Right atrium auricular region (tissue), 2 donors: ENCODE measurements at places on chromosomes 1 and 21. TPM values are rescaled to one million over a fixed set of nuclear protein-coding genes. Genes with fewer than 3 reads are reported as not detected.
A peak's percentile ranks its signal among the peaks of the same experiment; 100 is the strongest.

- no peak overlapping the region for H3K4me3 ChIP-seq
- no peaks in the 10 kb centered on the region for H3K4me1 ChIP-seq
- no peak for DNase-seq
- H3K27me3 ChIP-seq = no peaks in the 10 kb centered on the region
- H3K36me3 ChIP-seq = no peaks in the 10 kb centered on the region
- no peak overlapping the region for H3K27ac ChIP-seq
Measured at GRCh38 chr1:220410611-220411010, 117.3 kb upstream of the MARK1 start.

DNA sequence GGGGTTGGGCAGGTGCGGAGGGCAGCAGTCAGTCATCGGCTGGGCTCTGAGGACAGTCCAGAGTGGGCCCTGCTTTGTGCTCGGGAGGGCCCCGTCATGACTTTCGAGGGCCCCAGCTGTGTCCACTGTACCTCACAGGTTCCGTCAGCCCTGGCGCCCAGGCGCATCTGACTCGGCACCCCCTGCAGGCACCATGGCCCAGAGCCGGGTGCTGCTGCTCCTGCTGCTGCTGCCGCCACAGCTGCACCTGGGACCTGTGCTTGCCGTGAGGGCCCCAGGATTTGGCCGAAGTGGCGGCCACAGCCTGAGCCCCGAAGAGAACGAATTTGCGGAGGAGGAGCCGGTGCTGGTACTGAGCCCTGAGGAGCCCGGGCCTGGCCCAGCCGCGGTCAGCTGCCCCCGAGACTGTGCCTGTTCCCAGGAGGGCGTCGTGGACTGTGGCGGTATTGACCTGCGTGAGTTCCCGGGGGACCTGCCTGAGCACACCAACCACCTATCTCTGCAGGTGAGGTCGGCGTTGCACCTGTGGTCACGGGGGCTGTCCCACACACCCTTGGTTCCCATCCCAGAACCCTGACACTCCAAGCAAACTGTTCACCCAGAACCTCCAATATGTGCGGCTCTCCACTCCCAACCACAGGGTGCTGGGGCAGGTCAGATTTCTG is 7.8 kb downstream of the PODN start:
- no peaks in the 10 kb centered on the region for H3K4me1 ChIP-seq
- no peak overlapping the region for H3K4me3 ChIP-seq
- no peak overlapping the region for H3K27ac ChIP-seq
- peak; percentile 52 for DNase-seq

GRCh38 chr1:233172201-233172600 is 123.3 kb downstream of the PCNX2 start:
- no peaks in the 10 kb centered on the region for H3K36me3 ChIP-seq
- no peak overlapping the region for H3K4me3 ChIP-seq
- H3K4me1 ChIP-seq = no peaks in the 10 kb centered on the region

DNA sequence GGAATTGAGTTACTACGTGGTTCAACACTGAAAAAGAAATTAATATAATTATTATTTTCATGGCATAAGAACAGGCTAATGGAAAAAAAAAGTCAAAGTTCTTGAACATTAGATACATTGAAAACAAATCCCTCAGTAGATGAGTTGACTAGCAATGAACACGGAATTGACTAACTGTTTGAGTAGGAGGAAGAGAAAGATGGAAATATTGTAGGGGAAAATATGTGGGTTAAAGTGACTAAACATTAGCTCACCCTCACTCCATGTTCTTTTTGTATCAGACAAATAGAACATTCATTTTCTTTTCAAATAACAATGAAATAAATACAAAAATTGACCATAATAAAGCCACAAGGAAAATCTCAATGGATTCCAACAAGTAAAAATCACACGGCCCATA is 84.3 kb downstream of the KCNK2 start:
- H3K4me3 ChIP-seq = no peak overlapping the region
- H3K36me3 ChIP-seq = no peaks in the 10 kb centered on the region
- no peak for DNase-seq
- H3K27ac ChIP-seq = no peak overlapping the region
- H3K27me3 ChIP-seq = no peaks in the 10 kb centered on the region

- no peaks in the 10 kb centered on the region for H3K4me1 ChIP-seq
- no peak overlapping the region for H3K27ac ChIP-seq
- H3K4me3 ChIP-seq = no peak overlapping the region
- no peak for DNase-seq
- H3K36me3 ChIP-seq = peaks cover 7% of the 10 kb centered on the region
Measured at GRCh38 chr1:109598655-109599054, 20.8 kb downstream of the GNAT2 start.

DNA sequence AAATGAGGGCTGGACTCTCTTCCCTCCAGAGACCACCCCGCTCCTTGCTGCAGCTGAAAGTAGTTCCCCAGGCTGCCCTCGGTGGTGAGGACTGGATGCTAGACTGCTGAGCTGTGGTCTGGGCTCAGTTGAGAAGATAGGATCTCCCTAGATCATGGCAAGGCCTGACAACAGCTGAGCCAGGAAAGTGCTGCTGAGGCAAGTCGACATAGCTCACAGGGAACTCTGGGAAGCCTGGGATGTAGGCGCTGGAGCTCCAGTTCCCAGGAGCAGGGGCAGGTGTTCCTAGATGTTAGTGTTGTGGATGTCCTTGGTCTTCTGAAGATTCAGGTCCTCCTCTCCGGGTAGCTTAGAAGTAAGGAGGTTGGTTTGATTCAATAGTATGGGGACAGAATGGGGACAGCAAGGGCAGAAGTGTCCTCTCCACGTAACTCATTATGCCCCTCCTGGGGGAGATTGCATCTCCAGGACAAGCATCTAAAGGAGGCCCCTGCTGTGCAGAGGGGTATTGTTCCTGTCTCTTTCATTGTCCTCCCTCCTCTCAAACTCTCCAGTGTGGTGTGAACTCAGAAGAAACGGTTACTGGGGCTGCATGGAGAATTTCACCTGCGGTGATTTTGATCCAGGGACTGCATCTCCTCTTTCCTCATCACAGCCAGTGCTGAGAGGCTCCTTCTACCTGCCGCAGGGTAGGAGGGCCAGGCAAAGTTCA is 3.7 kb downstream of the CYB561D1 start:
- no peak for DNase-seq
- no peak overlapping the region for H3K27ac ChIP-seq
- no peaks in the 10 kb centered on the region for H3K27me3 ChIP-seq
- peaks cover 16% of the 10 kb centered on the region for H3K36me3 ChIP-seq

DNA sequence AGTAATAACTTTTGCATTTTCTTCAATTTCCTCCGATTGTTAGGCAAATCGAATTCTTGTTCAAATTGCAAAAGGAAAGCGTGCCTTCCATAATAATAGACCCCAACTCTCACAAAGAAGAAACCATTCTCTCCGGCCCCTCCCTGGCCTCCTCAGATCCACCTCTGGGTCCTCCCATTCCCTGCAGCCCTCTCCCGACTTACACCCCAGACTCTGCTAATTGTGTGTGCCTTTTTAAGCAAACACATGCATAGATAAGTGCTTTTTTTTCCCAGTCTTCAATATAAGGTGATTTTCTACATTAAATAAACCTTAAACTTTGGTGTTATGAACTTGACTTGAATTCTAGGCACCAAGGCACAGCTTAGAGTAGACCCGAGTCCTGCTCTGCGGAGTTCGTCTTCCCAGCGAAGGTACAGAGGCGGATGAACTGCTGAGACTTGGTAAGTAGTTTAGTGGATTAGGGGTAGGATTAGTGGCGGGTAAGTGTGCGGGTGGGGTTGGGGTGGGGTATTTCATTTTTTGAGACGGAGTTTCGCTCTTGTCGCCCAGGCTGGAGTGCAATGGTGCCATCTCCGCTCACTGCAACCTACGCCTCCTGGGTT is 1.5 kb downstream of the L1TD1 start:
- no peaks in the 10 kb centered on the region for H3K36me3 ChIP-seq
- no peak overlapping the region for H3K4me3 ChIP-seq
- peaks cover 3% of the 10 kb centered on the region for H3K27me3 ChIP-seq
- no peaks in the 10 kb centered on the region for H3K4me1 ChIP-seq
- H3K27ac ChIP-seq = no peak overlapping the region

- H3K4me3 ChIP-seq = no peak overlapping the region
- no peaks in the 10 kb centered on the region for H3K36me3 ChIP-seq
- no peaks in the 10 kb centered on the region for H3K27me3 ChIP-seq
- H3K27ac ChIP-seq = no peak overlapping the region
- no peaks in the 10 kb centered on the region for H3K4me1 ChIP-seq
- no peak for DNase-seq
Measured at GRCh38 chr1:25523542-25523941, 19.9 kb upstream of the LDLRAP1 start.

DNA sequence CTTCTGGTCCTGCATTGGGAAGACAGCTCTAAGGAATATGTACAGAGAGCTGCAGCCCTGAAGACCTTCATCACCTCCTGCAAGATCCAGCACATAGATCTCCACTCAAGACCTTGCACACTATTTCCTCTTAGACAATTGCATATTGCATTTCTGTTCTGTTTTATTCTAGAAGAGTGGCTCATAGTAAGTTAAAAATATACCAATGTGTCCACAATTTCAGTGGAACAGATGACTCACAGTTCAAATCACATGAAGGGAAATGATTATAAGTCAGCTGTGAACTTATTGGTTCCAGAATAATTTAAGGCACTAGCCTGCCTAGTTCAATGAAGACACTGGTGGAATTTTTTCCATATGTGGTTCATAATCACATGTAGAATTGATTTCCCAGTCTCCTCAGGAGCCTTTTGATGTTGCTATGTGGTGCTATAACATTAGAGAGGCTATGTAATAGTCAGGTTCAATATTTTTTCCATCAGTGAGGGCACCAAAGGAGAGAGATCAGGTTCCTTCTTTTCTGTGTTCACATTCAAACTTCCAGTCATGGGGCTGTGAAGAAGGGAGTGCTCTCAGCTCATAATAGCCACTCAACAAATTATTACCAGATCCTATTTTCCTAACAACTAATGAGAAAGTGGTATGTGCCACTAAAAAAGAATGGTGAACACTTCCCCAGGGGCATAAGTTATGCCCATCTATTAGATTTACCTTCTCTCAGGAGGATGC is 9.8 kb upstream of the AK5 start:
- no peak overlapping the region for H3K4me3 ChIP-seq
- no peaks in the 10 kb centered on the region for H3K36me3 ChIP-seq
- H3K27ac ChIP-seq = no peak overlapping the region
- no peak for DNase-seq
- H3K4me1 ChIP-seq = no peaks in the 10 kb centered on the region

DNA sequence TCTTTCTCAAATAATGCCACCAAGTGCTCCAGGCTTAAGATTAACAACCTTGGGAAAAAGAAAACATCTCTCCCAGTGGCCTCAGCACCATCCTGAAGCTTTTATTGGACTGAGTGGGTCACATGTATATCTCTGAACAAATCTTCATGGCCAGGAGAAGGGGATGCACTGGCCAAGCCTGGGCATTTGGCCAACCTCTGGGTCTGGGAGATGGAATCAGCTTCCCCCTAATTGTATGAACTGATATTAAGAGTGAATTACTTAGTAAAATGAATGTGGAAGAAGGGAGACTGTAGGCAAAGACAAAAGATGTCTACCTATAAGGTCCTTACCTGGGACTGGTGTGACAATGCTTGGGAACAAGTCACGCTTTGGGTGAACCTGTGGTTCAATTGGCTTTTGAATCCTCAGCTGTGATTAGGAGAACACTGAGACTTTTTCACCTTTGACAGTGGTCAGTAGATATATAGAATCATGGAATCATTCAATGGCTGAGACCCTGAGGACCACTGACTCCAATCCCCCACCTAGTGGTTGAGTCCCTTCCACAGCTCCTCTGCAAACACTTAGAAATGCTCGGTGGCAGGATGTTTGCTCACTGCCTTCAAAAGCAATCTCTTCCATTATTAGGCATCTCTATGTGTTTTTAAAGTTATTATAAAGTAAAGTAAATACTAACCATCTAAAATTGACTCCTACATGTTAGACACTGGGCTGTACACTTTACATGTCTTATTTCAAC is 102.6 kb upstream of the ATP1A1 start:
- no peak overlapping the region for H3K4me3 ChIP-seq
- H3K27me3 ChIP-seq = no peaks in the 10 kb centered on the region
- DNase-seq = no peak

GRCh38 chr1:25099343-25099951 is 132.9 kb downstream of the SYF2 start:
- no peak overlapping the region for H3K4me3 ChIP-seq
- H3K36me3 ChIP-seq = no peaks in the 10 kb centered on the region
- no peak overlapping the region for H3K27ac ChIP-seq
- no peaks in the 10 kb centered on the region for H3K27me3 ChIP-seq
- no peaks in the 10 kb centered on the region for H3K4me1 ChIP-seq

- H3K27ac ChIP-seq = no peak overlapping the region
- no peaks in the 10 kb centered on the region for H3K27me3 ChIP-seq
- no peaks in the 10 kb centered on the region for H3K4me1 ChIP-seq
- peaks cover 47% of the 10 kb centered on the region for H3K36me3 ChIP-seq
Measured at GRCh38 chr21:45262616-45263015, 25.1 kb downstream of the POFUT2 start.

GRCh38 chr1:164823486-164824279 is 264.7 kb downstream of the PBX1 start:
- H3K36me3 ChIP-seq = peaks cover 13% of the 10 kb centered on the region
- peak overlapping the region; percentile 71 for H3K27ac ChIP-seq
- no peak for DNase-seq
- H3K4me3 ChIP-seq = no peak overlapping the region
- H3K27me3 ChIP-seq = no peaks in the 10 kb centered on the region

- H3K36me3 ChIP-seq = no peaks in the 10 kb centered on the region
- H3K4me1 ChIP-seq = no peaks in the 10 kb centered on the region
- no peak overlapping the region for H3K27ac ChIP-seq
- peak; percentile 30 for DNase-seq
- H3K4me3 ChIP-seq = no peak overlapping the region
Measured at GRCh38 chr21:36571556-36571955, 91.6 kb upstream of the CLDN14 start.

GRCh38 chr1:31715873-31716220 is 12.0 kb upstream of the COL16A1 start:
- no peaks in the 10 kb centered on the region for H3K4me1 ChIP-seq
- no peaks in the 10 kb centered on the region for H3K36me3 ChIP-seq
- peak overlapping the region; percentile 98 for H3K27ac ChIP-seq
- H3K4me3 ChIP-seq = no peak overlapping the region

- H3K4me1 ChIP-seq = peaks cover 84% of the 10 kb centered on the region
- H3K27me3 ChIP-seq = no peaks in the 10 kb centered on the region
- peak overlapping the region; percentile 96 for H3K27ac ChIP-seq
- DNase-seq = peak; percentile 98
- peak overlapping the region; percentile 71 for H3K4me3 ChIP-seq
Measured at GRCh38 chr1:207822602-207823451, 71.0 kb downstream of the CD46 start.

- peak overlapping the region; percentile 72 for H3K4me3 ChIP-seq
- H3K27ac ChIP-seq = peak overlapping the region; percentile 99
- no peaks in the 10 kb centered on the region for H3K27me3 ChIP-seq
- peaks cover 25% of the 10 kb centered on the region for H3K4me1 ChIP-seq
Measured at GRCh38 chr21:26846036-26846931, 1.1 kb upstream of the ADAMTS1 start.

LDLRAD1 gene
- not detected for total RNA-seq

RPTN gene
- total RNA-seq = not detected

ARHGEF19 gene
- total RNA-seq = 4.8 TPM

LINGO4 gene
- 0.33 TPM for total RNA-seq

MROH9 gene
- not detected for total RNA-seq

CDA gene
- 1.3 TPM for total RNA-seq

KRTAP19-1 gene
- not detected for total RNA-seq

CNN3 gene
- total RNA-seq = 82.2 TPM

SYDE2 gene
- 15.4 TPM for total RNA-seq

TNFRSF18 gene
- not detected for total RNA-seq

EDN2 gene
- 0.78 TPM for total RNA-seq

TCEANC2 gene
- 3.3 TPM for total RNA-seq

ALG6 gene
- 4.7 TPM for total RNA-seq

PMVK gene
- total RNA-seq = 15.7 TPM

GBP6 gene
- 0.19 TPM for total RNA-seq

SELENBP1 gene
- 43.6 TPM for total RNA-seq

KIAA1614 gene
- 9.1 TPM for total RNA-seq
